Stomach (tissue), 19 donors: ENCODE measurements at places on chromosomes 7 and 10.
A peak's percentile ranks its signal among the peaks of the same experiment; 100 is the strongest.

- DNase-seq = peak; percentile 90
- H3K27ac ChIP-seq = no peak overlapping the region
- H3K27me3 ChIP-seq = peaks cover 22% of the 10 kb centered on the region
- no peak overlapping the region for H3K4me3 ChIP-seq
Observed at GRCh38 chr10:131726076-131726880, 174.5 kb upstream of the PPP2R2D start.

DNA sequence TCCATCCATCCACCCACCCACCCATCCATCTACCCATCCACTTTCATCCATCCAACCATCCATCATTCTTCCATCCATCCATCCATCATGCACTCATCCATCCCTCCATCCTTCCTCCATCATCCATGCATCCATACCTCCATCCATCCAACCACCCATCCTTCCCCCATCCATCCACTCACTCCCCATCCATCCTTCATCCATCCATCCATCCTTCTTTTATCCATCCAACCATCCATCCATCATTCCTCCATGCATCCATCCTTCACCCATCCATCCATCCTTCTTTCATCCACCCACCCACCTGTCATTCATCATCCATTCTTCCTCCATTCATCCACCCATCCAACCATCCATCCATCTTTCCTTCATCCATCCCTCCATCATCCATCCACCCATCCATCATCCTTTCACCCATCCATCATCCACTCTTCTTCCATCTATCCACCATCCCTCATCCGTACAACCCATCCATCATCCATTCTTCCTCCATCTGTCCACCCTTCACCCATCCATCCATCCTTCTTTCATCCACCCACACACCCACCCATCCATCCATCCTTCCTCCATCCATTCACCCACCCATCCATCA, 428.2 kb downstream of the DNAJB6 start:
- no peak overlapping the region for H3K4me3 ChIP-seq
- DNase-seq = no peak
- H3K27me3 ChIP-seq = peaks cover 11% of the 10 kb centered on the region

DNA sequence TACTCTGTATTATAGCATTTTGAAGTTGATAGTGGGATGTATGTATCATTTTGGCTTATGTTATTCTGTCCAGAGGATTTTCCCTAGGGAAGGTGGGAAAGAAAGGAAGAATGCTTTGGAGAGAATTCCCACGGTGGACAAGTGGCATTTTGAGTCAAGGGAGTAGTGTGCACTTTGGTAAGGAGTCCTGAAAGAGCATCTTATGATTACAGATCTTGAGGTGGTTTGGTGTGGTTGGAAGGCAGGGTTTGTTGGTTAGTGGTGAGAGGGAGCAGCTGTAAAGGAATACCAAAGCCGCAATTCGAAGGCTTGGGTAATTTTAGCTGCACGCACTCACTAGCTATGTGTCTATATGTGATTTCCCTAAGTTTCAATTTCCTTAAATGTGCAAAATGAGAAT, 16.1 kb downstream of the CCSER2 start:
- H3K27ac ChIP-seq = no peak overlapping the region
- no peak for DNase-seq
- no peaks in the 10 kb centered on the region for H3K27me3 ChIP-seq
- H3K4me3 ChIP-seq = no peak overlapping the region

GRCh38 chr7:74612015-74612829, 45.3 kb upstream of the GTF2I start:
- H3K4me1 ChIP-seq = peaks cover 28% of the 10 kb centered on the region
- no peak overlapping the region for H3K4me3 ChIP-seq
- no peaks in the 10 kb centered on the region for H3K27me3 ChIP-seq

- H3K27me3 ChIP-seq = no peaks in the 10 kb centered on the region
- no peak overlapping the region for H3K4me3 ChIP-seq
- H3K4me1 ChIP-seq = peaks cover 38% of the 10 kb centered on the region
- DNase-seq = no peak
- no peak overlapping the region for H3K27ac ChIP-seq
Observed at GRCh38 chr7:92639213-92639896, 49.2 kb upstream of the FAM133B start.

- H3K4me1 ChIP-seq = no peaks in the 10 kb centered on the region
- H3K4me3 ChIP-seq = no peak overlapping the region
- DNase-seq = peak; percentile 19
- no peaks in the 10 kb centered on the region for H3K36me3 ChIP-seq
Observed at GRCh38 chr7:108249453-108249852, 119.3 kb upstream of the LAMB4 start.

DNA sequence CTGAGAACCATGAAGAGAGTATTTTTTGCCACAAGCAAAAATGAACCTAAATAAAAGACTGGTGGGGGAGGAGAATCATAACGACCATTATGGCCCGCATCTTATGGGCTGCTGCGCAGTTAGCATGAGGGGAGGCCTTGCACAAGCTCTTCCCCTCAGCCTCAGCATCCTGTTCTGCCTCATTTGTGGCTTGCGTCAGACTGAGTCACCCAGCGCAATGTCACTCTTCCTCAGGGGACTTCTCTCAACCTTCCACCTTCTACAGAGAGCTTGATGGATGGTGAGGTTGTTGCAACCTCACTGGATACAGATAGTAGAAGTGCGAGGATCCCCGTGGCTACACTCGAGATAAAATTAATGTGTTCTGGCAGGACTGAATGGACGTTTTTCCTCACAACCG, 16.8 kb upstream of the GPR15LG start:
- DNase-seq = no peak
- peaks cover 7% of the 10 kb centered on the region for H3K36me3 ChIP-seq
- no peaks in the 10 kb centered on the region for H3K27me3 ChIP-seq
- no peaks in the 10 kb centered on the region for H3K4me1 ChIP-seq

GRCh38 chr7:27126596-27127327, 3.8 kb downstream of the HOXA4 start:
- peak overlapping the region; percentile 96 for H3K27ac ChIP-seq
- H3K4me1 ChIP-seq = peaks cover 60% of the 10 kb centered on the region
- H3K4me3 ChIP-seq = no peak overlapping the region
- H3K36me3 ChIP-seq = no peaks in the 10 kb centered on the region
- no peak for DNase-seq

- H3K27ac ChIP-seq = no peak overlapping the region
- peaks cover 43% of the 10 kb centered on the region for H3K4me1 ChIP-seq
- no peak for DNase-seq
- H3K4me3 ChIP-seq = no peak overlapping the region
- H3K27me3 ChIP-seq = peaks cover 20% of the 10 kb centered on the region
Observed at GRCh38 chr10:28680358-28680752, 3.0 kb downstream of the BAMBI start.

DNA sequence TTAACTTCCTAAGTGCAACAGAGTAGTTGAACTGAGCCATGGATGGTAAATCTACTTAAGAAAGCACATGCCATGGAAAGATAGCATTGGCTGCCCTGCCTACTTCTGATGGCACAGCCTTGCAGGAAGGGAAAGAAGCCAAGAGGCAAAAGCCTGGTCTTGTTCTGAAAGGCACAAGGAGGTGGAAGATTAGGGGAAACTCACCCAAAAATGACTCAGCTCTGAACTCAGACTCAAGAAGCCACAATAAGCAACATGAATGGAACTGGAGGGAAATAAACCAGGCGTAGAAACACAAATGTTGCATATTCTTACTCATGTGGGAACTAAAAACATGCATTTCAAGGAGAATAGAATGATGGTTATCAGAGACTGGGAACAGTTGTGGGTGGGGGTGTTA, 20.8 kb upstream of the ALOX5 start:
- no peak overlapping the region for H3K4me3 ChIP-seq
- H3K27ac ChIP-seq = no peak overlapping the region
- H3K27me3 ChIP-seq = no peaks in the 10 kb centered on the region
- no peak for DNase-seq
- H3K4me1 ChIP-seq = no peaks in the 10 kb centered on the region

DNA sequence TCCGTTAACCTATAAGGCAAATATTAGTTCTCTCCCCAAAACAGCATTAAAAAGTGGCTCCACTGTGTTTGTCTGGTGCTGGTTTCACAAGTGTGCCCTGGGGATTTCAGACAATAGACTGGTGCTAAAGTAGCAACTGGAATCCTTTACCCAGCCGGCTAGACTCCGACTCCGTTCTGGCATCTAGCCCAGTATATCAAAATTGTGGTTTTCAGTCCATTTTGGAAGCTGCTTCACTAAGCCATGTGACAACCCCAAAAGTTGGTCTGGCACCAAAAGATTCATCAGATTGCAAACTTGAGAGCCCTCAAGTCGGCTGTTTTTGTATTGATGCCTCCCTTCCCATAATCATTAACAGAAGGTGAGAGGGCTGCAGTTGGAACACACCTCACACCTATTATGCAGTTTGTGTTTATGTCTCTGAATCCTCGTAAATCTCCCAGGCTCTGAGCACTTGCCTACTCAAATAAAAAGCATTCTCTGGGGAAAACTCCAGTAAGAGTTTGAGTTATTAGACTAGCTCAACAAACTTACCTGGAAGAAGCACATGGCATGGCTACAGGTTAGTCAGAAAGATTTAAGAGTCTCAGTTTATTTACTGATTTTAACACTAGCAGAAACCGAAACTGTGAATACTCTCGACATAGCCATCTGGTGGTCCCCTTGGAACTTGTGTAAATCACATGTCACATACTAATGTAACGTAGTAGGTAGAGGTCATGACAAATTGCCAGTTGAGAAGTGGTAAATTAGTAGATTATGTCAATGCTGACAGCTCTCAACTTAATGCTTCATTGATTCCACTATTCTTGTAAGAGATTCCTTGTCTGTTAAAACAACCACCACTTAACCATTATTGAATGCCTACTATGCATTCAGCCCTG, 14.8 kb upstream of the WNT16 start:
- no peaks in the 10 kb centered on the region for H3K27me3 ChIP-seq
- H3K36me3 ChIP-seq = no peaks in the 10 kb centered on the region
- no peak overlapping the region for H3K4me3 ChIP-seq
- no peak for DNase-seq
- H3K4me1 ChIP-seq = peaks cover 7% of the 10 kb centered on the region

GRCh38 chr10:11337516-11337915, 273.9 kb downstream of the USP6NL start:
- DNase-seq = no peak
- peaks cover 10% of the 10 kb centered on the region for H3K36me3 ChIP-seq
- H3K27ac ChIP-seq = no peak overlapping the region
- no peaks in the 10 kb centered on the region for H3K27me3 ChIP-seq
- H3K4me3 ChIP-seq = no peak overlapping the region

DNA sequence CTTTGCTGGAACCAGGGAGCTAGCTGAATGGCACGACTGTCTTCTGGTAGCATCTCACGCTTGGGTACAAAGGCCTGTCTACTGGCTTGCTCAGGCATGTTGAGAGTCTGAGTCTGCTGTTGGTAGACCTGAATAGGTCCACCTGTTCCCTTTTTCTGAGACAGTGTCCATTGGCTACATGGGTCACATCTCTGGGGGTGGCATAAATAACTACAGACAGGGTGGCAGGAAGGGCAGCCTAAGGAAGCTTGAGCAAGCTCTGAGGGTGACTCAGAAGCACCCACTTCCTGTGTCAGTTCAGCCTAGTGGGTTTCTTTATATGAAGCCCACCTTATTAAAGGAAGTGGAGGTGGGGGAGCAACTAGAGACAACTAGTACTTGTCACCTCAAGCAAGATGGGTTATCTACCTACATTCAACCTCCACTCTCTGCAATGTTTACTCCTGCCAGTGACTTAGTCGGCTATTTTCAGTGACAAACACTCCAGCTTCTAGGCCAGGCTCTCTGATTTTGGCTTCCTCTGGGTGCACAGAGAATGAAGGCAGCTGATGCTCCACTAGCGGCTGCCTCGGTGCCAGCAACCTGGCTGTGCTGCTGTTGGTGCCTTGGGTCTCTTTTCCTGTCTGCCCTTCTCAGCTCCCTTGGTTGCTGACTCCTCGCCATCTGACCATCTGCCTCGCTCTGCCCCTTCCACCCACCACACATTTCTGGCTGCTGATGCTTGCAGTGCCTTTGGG, 5.7 kb upstream of the ZYX start:
- no peak for DNase-seq
- H3K36me3 ChIP-seq = no peaks in the 10 kb centered on the region
- no peaks in the 10 kb centered on the region for H3K27me3 ChIP-seq
- no peak overlapping the region for H3K4me3 ChIP-seq
- H3K27ac ChIP-seq = peak overlapping the region; percentile 33
- H3K4me1 ChIP-seq = peaks cover 15% of the 10 kb centered on the region

- no peak overlapping the region for H3K27ac ChIP-seq
- peaks cover 2% of the 10 kb centered on the region for H3K36me3 ChIP-seq
- no peak for DNase-seq
- no peak overlapping the region for H3K4me3 ChIP-seq
- H3K27me3 ChIP-seq = no peaks in the 10 kb centered on the region
Observed at GRCh38 chr10:21675157-21675796, 141.2 kb downstream of the MLLT10 start.

DNA sequence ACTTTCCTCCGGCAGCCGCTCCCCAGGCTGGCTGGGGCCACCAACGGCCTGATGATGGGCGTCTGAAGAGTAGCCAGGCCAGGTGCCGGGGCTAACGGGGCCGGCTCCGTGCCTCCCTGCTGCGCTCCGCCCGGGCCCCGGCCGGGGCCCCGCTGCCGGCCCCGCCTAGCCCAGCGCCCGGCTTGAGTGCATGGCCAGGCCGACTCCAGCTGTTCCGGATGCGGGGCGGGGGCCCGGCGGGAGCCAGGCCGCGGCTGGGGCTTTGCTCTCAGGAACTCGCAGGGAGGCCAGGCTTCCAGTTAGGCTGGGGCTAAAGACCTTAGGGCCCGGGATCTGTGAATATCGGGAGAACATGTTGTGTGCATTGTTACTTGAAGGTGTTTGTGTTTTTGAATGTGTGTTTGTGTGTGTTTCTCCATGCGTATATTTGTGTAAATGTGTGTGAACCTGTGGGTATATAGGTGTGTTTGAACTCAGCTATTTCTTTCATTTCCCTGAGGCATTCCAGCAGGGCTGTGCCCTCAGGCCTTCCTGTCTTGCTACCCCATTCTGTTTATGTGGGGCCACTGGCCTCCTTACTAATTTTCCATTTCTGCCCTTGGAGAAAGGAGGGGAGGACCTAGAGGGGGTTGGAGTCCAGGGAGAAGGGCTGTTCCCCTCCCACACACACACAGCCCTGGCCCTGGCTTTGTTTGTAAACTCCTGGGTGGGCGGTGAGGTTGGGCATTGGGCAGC, 1.1 kb upstream of the LBX1 start:
- H3K27me3 ChIP-seq = peaks cover 100% of the 10 kb centered on the region
- no peak overlapping the region for H3K4me3 ChIP-seq
- no peak overlapping the region for H3K27ac ChIP-seq
- peaks cover 50% of the 10 kb centered on the region for H3K4me1 ChIP-seq

DNA sequence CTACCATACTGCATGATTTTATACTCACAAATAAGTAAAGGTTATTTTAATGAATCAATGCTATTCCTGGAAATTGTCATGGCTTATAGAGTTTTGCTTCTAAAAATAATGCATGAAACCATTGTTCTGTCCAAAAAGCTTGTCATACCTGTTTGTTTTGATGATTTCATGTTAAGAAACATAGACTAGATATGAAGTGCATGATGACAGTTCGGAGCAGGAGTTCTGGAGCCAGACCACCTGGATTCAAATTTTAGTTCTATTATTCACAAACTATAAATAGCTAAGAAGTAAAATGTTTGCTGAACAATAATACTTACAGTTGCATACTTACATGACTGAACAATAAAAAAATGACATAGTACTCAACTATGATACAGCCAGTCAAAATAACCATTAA, 107.0 kb upstream of the AKR1E2 start:
- H3K36me3 ChIP-seq = no peaks in the 10 kb centered on the region
- no peak for DNase-seq
- no peak overlapping the region for H3K27ac ChIP-seq
- no peaks in the 10 kb centered on the region for H3K4me1 ChIP-seq
- H3K4me3 ChIP-seq = no peak overlapping the region
- no peaks in the 10 kb centered on the region for H3K27me3 ChIP-seq

GRCh38 chr10:77715088-77715487, 77.5 kb upstream of the KCNMA1 start:
- H3K27ac ChIP-seq = no peak overlapping the region
- peaks cover 17% of the 10 kb centered on the region for H3K27me3 ChIP-seq
- no peak overlapping the region for H3K4me3 ChIP-seq
- no peaks in the 10 kb centered on the region for H3K36me3 ChIP-seq
